Activated CD4-positive, alpha-beta T cell treated with anti-CD3 and anti-CD28 coated beads for 4 hours (primary cell): ENCODE measurements at places on chromosomes 16 and 17.
A peak's percentile ranks its signal among the peaks of the same experiment; 100 is the strongest.

- no peak for DNase-seq
These were observed 67.9 kb downstream of the CEP95 start for GRCh38 chr17:64574646-64575045.

DNA sequence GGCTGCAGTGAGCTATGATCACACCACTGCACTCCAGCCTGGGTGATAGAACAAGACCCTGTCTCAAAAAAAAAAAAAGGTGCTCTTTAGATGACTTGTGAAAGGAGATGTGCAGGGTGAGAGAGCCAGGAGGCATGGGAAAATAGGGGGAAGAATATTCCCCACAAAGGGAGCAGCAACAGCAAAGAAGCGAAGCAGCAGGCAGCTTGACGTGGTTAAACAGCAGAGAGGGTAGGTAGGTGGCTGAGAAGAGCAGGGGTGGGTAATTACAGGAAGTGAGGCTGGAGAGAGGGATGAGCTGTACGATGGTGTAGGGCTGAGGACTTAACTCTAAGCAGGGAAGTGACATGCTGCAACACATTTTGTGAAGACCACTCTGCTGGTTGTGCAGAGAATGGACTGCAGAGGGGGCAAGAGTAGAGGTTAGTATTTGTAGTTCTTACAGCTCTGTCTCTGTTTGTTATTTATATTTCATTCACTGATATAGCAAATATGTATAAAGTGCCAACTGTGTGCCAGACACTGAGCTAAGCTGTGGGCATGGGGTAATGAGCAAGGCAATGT is 1.6 kb downstream of the HEATR3 start:
- peak; percentile 5 for DNase-seq

DNA sequence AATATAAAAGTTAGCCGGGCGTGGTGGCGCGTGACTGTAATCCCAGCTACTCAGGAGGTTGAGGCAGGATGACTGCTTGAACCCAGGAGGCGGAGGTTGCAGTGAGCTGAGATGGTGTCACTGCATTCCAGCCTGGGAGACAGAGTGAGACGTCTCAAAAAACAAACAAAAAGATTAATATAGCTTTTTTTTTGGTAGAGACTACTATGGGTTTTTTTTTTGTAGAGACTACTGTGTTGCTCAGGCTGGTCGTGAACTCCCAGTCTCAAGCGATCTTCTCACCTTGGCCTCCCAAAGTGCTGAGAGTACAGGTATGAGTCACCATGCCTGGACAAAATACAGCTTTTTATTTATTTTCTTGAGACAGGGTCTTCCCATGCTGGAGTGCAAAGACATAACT is 20.2 kb downstream of the ZNRF1 start:
- DNase-seq: no peak

DNA sequence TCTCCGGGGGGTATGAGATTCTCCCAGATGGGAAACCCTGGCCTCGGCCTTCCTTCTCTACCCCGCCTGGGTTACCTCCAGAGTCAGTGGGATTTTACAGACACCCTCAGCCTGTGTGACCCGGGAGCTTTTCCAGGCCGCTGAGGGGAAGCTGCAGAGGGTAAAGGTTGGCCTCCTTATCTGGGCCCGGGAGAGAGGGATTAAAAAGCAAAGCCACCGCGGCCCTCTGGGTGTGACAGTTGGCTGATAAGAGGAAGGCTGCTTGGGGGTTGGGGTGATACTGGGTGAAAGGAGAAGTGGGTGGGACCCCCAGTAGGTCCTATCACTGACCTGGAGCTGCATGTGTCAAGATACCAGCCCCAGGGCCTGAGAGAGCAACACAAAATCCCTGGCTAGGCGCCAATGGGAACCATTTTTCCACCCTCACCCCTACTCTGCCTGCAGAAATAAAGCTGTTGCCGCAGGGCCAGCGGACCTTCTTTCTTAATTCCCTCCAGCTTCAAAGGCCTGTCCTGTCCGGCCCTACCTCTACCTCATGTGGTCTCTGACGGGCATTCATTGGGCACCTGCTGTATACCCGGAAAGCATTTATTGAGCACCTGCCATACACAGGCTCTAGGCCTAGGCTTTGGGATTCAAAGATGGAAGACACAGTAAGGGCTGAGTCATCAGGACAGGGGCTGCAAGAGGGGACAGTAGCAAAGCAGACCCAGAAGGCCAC is 77.6 kb upstream of the GSE1 start:
- DNase-seq: no peak

DNA sequence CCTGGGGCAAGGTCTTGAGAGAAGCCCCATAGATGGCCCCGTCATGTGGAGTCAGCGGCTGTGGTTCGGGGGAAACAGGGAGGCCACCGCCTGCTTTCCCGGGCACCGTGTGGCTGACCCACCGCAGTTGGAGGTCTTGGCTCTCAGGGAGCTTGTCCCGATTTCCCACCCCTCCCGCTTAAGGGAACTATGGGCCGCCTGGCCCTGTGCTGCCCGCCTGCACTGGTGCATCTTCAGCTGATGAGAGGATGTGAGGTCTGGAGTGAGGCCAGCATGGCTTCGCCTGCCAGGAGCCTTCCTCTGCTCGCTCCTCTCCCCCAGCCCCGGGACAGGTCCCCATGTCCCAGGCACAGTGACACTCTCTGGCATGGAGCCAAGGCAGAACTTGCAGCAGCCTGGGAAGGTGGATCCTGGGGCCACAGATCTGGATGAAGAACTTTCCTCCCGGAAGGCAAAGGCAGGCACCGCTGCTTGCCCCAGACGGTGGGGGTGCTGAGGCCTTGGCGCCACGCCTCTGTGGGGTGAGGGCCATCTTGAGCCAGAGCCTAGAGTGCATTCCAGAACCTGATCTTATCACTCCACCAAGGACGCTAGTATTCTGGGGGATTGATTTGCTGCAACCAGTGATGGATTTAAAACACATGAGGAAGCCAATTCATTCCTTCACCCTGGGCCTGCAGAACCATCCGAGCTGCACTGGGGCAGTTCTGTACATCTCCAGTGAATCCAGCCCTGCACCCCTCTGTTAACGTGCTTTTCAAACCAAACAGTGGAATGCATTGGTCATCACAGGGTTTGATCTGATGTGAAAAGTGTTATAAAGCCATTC is 178.6 kb upstream of the TNRC6C start:
- DNase-seq: no peak

GRCh38 chr16:68768175-68768574 is 31.1 kb downstream of the CDH1 start:
- no peak for DNase-seq

GRCh38 chr17:51820252-51820651 is 338.3 kb downstream of the CA10 start:
- DNase-seq: no peak

- DNase-seq: no peak
These were observed 17.2 kb upstream of the SLFN11 start for GRCh38 chr17:35390663-35391062.
